ENCODE measurements at places on chromosomes 7 and 10.

GRCh38 chr7:36395171-36395894 is 5.7 kb downstream of the ANLN start:
- DNase-seq, result no peak

GRCh38 chr10:114071178-114071577 is 27.5 kb downstream of the ADRB1 start:
- no peak for DNase-seq

DNA sequence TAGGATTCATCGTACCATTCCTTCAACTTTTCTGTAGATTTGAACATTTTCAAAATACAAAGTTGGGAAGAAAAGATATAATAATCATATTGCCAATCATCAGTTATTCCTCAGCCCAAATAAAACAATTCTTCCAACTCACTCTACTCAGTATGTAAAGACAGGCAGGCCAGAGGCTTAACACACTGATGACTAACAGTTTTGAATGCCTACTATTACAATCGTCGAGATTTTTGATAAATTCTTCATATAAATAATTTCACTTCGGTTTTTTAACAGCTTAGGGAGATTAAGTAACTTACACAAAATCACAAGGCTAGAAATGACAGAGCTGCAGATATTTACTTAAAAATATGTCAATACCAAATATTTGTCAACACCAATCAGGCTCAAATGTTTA is 17.6 kb downstream of the CYTH3 start:
- peak; percentile 25 for DNase-seq

DNA sequence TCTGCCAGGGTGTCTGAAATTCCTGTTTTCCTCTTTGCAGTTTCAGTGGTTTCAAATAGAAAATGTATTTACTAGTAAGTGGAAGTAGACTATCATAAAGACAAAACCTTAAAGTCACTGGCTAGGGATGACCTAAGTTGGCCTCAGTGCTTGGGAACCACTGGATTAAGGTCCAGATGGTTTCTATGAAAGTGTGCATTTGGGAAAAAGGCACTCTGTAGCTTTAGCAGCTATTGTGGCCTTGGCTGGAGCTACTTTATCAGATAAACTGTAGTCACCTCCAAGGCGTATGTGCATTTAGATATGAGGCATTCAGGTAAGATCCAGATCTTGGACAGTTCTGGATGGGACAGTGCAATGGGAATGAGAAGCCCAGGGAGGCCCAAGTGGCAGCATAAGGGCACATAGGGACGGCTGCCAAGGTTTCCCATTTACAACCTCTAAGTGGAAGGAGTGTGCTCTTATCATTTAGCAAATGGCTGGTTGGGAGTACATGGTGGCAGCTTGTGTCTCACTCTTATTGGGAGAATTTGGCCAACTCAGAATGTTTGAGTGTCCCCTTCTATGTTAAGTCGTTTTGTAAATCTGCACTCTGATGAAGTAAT is 185.6 kb downstream of the LRMDA start:
- DNase-seq, result no peak

GRCh38 chr10:11331726-11332125 is 279.7 kb downstream of the USP6NL start:
- peak; percentile 13 for DNase-seq

DNA sequence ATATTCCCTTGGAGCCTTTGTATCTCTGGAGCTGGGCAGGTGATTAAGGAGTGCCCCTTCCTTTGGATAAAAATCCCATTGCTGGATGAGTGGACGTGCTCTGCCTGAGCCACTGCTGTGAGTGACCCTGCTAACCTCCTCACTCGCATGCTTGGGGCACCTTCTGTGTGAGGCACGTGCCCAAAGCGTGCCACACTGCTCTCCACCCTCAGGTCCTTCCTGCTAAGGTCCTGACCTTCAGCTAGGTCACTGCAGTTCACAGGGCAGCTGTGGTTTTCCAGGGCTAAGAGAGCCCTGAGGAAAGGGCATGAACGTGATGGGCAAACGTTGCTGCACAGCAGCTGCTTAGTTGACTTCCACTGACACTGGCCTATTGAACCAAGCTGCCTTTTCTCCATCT is 204.4 kb upstream of the COBL start:
- no peak for DNase-seq

- no peak for DNase-seq
These were observed 172.4 kb downstream of the LRRC4 start for GRCh38 chr7:127858915-127859189.

DNA sequence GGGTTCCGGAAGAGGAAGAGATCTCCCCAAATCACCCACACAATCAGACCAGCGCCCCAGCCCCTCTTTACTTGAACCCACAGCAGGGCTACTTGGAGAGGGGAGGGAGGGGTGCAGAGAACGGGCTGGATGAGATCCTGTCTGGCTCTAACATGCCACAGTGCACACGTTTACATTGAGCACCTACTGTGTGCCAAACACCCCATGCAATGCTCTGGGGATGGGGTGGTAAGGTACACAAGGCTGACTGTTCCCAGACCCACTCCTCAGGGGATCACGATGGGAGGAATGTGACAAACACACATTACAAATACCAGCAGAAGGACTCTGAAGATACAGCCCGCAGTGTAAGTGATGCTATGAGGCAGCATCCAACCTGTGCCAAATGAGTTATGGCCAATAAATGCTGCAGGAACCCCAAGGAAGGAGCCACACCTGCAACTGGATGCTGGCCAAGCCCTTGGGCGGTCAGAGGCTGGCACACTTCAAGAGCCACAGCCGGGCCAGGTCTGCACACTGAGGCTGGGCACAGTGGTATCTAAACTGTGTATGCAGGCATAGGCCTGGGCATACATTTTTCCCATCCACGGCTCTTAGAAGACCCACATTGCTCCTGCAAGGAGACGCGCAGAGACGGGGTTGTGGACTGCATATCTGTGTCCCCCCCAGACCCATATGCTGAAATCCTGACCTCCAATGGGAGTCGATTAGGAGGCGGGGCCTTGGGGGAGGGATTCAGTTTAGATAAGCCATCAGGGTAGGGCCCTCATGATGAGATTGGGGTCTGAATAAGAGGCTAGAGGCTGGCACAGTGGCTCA is 6.4 kb downstream of the SPOCK2 start:
- DNase-seq, result no peak

DNA sequence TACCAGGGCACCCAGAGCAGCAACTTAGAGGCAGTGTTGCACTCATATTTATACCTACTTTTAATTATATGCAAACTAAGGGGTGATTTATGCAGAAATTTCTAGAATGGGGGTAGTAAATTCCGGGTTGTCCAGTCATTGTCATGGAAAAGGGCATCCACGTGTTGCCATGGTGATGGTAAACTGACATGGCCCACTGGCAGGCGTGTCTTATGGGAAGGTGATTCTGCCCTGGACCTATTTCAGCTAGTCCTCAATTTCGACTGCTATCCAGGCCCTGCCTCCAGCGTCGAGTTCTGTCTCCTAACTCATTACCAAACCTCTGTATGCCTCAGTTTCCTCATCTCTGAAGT is 12.8 kb downstream of the SNX8 start:
- no peak for DNase-seq

DNA sequence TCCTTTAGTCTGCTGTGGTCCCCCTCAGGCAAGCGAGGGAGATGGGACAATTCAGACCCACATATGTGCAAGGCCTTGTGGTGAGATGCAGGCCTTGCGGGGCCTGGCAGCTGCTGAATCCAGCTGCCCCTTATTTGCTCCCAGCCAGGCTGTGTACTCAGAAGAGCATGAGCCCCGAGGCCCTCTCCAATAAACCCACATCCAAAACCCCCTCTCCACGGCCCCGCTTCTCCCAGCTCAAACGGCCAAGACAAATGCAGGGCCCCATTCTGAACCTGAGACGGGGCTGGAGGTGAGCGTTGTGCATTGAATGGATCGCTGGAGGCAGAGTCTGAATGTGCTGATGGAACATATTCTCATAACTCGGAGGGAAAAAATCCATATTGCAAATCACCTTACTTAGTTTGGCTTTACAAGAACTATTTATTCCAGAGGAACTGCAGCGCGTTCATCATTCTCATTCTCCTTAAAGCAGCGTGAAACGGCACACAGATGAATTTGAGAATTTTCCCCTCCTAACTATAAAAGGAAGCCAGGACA is 169.2 kb upstream of the LYZL2 start:
- DNase-seq, result no peak

DNA sequence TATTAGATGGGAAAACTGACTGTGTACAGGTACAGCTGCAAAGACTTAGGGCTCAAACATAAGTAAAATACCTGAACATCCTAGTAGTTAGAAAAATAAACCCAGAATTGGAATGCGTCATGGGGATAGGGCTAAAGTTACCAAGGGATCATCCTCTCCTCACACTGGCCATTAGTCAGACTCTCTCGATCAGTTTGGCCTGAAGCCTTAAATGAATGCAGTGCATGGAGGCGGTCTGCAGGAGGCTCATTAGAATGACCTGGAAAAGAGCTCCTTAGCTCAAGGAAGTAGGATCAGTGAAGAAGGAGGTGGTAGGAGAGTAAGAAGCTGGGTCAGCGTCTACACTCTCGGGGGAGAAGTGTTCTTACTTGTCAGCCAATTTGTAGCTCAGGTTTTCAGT is 35.3 kb downstream of the DENND2A start:
- DNase-seq, result peak; percentile 54

DNA sequence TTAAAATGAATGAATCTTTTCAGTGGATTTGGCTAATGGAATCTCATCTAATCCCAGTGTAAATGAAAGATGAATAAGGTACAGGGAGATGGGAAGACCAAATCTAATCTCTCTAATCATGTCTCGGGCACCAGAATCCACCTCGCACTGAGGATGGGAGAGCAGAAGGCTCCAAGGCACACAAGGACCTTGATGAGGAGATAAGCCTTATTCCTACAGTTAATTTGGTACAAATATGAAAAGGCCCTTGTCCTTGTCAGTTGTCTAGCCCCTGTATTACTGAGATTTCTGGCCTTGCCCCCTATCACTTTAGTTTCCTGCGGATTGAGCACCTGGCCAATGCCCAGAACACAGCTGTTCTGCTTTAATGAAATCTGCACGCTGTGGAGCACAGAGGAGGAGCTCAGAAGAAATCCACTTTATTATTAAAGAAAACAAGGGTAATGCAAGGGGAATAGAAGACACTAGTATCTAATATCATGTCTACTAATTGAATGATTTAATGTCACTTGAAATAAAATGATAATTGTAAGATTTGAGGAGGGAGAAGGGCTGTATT is 321.4 kb upstream of the HGF start:
- DNase-seq, result no peak

- peak; percentile 89 for DNase-seq
These were observed 199.1 kb upstream of the PRKCQ start for GRCh38 chr10:6778992-6779701.

GRCh38 chr7:38675494-38676106 is 44.4 kb upstream of the AMPH start:
- no peak for DNase-seq

DNA sequence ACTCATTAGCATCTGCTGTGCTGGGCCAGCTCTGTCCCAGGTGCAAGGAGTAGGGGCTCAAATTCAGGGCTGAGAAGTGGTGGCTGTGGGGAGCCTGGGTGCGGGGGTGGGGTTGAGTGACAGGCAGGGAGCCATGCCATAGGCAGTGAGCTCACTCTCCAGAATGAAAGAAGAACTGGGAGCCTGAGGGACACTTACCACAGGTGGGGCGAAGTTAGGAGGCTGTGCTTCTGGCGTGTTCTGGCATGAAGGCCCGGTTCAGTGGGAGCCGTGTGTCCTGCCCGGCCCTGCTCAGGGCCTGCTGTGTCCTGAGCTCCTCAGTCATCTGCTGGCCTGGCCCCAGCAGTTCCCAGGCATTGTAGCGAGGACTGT is 62.5 kb downstream of the MKI67 start:
- no peak for DNase-seq

- no peak for DNase-seq
These were observed 45.1 kb upstream of the KCTD7 start for GRCh38 chr7:66583490-66584110.

- no peak for DNase-seq
These were observed 38.1 kb downstream of the LDB3 start for GRCh38 chr10:86706401-86706841.

DNA sequence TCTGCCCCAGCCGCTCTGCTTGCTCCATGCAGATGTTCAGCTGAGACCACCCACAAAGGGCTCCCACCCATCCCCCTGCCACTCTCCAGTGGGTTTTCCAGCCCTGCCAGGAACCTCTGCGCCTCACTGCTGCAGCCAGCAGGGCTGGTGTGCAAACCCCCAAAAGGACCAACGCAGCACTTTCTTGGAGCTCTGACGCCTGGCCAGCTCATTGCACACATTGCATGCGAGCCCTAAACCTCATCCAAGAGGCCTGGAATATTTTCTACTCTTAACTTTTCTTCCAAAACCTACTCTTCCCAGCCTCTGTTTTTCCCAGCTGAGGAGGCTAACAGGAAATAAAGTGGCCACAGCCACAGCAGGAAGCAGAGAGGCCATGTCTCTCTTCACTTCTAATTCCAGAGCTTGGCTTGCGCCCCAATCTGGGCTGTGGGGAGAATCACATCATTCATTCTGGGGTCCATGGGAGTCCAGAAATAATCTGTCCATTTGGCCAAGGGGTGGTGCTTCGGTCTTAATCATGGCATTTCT is 4.6 kb upstream of the FAM170B start:
- peak; percentile 96 for DNase-seq

GRCh38 chr7:152115021-152115718 is 89.7 kb downstream of the GALNT11 start:
- DNase-seq, result no peak

GRCh38 chr10:86310291-86310690 is 56.3 kb downstream of the GRID1 start:
- DNase-seq, result no peak

GRCh38 chr10:54484186-54484585 is 316.8 kb downstream of the PCDH15 start:
- DNase-seq, result no peak

- no peak for DNase-seq
These were observed 5.1 kb upstream of the BLVRA start for GRCh38 chr7:43753271-43753810.

DNA sequence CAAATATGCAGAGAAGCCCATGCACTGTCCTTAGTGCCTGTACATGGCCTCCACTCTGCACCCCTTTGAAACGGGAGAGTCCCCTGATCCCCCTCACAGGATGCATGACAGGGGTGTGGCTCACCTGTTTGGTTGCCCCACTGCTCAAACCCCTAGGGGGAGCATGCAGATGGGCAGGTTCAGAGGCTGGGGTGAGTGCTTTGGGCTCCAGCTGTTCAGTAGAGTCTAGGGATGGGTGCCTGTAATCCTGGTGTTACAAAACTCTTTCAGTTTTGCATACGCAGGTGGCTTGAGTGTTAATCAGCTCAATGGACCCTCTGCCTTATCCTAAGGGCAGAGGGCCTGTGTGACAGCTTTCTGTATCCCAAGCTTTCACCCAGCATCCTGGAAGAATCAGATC is 7.8 kb upstream of the SFTPA1 start:
- no peak for DNase-seq

DNA sequence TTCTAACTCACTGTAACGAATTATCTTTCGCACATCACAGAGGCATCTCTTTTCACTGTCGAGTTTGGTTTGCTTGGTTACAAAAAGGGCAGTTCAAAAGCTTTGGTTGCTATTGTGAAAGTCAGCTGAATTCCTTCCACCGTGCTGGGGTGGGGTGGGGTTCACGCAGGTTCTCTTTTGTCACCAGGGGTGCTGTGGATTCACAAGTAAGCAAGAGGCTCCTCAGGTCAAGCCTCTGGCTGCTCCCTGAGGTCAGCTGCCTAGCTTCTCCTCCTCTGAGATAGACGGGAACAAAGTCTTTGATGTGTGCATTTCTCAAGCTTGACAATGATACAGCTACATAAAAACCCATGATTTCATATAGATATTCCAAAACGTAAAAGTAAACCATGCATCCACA is 47.7 kb downstream of the EGFR start:
- DNase-seq, result no peak

GRCh38 chr7:7164591-7164990 is 17.8 kb upstream of the C1GALT1 start:
- DNase-seq, result no peak
